Head of caudate nucleus (tissue), 42 donors: ENCODE measurements at places on chromosomes 2 and 18.
A peak's percentile ranks its signal among the peaks of the same experiment; 100 is the strongest.

GRCh38 chr18:73979742-73980141, 167.9 kb downstream of the FBXO15 start:
- DNase-seq: no peak

DNA sequence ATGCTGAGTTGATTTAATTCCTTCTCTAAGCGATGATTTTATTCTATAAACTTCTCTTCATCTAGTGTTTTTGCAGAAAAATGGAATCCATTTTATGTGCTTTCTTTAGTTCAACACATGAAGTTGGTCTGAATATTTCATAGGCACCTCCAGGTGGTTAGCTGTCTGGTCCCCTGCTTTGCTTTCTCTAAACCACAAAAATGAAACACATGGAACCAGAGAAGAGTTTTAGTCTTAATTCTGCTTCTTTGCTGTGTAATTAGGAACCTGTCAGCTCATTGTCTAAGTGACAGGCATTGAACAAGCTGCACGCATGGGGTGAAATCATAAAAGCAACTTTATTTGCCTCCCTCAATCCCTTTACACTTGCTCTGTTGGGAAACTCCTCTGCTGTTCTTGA, 150.4 kb downstream of the PIK3C3 start:
- no peak for DNase-seq

- no peak for DNase-seq
These were observed 50.1 kb downstream of the HS1BP3 start for GRCh38 chr2:20600756-20601325.

DNA sequence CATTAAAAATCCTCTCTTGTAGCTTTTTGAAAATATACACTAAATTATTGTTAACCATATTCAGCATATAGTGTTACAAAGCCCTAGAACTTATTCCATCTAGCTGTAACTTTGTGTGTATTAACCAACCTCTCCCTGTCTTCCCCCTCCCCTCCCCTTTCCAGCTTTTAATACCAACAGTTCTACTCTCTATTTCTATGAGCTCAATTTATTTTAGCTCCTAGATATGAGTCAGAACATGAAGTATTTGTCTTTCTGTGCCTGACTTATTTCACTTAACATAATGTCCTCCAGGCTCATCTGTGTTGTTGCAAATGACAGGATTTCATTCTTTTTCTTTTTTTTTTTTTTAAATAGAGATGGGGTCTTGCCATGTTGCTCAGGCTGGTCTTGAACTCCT, 45.1 kb downstream of the GPD2 start:
- DNase-seq: no peak

- DNase-seq: no peak
These were observed 92.8 kb upstream of the BARD1 start for GRCh38 chr2:214902286-214902685.

DNA sequence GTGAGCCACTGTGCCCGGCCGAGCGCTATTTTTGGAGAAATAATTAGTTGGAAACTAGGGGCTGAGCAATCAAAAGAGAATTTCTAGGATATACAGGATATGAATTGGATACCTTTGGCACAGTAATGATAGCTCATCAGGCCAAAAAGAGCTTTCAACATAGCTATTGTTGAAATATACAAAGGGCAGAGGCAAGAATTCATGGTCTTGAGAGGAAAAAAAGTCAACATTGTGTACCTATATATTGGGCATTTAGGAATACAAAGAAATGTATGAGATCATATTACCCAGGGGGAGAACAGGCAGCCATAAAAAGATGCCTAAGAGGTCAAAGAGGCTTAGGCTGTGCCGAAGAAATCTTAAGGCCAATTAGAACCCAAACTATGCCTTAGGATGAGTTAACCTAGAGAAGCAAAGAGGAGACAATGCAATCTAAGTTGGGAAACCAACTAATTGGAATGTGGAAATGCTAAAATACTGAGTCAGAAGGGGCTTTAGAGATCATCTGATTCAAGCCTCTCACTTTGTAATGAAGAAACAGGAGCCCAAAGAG, 99.0 kb downstream of the RBBP8 start:
- no peak for DNase-seq

DNA sequence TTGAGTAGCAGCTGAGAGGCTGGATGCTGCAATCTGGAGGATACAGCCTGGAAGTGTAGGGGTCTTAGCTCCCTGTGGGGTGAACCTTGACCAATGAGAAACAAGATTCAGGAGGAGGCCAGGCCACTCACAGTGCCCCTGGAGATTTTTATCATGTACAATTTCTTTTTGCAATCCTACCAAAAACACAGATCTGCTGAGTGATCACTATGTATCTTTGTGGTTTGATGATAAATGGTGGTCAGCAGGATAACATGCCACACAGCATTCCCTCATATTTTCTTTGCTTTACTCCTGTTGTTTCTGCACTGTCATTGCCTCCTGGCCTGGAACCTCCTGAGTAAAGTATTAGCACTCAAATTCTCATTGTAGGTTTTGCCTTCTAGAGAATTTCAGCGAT, 357.9 kb downstream of the THSD7B start:
- no peak for DNase-seq

GRCh38 chr18:78242254-78242643, 737.4 kb upstream of the SALL3 start:
- DNase-seq: no peak

GRCh38 chr18:9708057-9708433, at the start of gene RAB31:
RAB31 (plus strand) TSS chr18:9708301; CDS start chr18:9708406, 105 bp downstream.
- DNase-seq: peak; percentile 59

DNA sequence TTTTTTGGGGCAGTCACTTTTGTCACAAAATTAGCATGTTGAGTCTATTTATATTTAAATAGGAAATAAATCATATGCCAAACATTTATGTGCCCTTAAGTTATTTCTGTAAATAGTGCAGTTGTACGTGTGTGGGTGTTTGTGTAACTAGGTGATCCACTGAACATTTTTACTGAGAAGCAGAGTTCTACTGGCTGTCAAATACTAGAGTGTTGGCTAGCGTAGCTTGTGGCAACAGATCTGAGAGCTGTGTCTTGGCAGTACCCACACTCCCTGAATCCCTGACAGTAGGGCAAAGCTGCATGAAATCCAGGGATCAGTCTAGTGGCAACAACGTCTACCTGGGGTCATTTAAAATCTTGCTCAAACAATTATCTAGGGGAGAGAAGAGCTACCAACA, 273.1 kb upstream of the SLC8A1 start:
- no peak for DNase-seq

- no peak for DNase-seq
These were observed 263.2 kb downstream of the CDH7 start for GRCh38 chr18:66013969-66014368.

- DNase-seq: no peak
These were observed 232.2 kb upstream of the HS6ST1 start for GRCh38 chr2:128550801-128551416.

GRCh38 chr2:146147448-146148012, 1627.6 kb upstream of the ZEB2 start:
- DNase-seq: no peak

- no peak for DNase-seq
These were observed 15.8 kb upstream of the PIEZO2 start for GRCh38 chr18:11165138-11165537.

DNA sequence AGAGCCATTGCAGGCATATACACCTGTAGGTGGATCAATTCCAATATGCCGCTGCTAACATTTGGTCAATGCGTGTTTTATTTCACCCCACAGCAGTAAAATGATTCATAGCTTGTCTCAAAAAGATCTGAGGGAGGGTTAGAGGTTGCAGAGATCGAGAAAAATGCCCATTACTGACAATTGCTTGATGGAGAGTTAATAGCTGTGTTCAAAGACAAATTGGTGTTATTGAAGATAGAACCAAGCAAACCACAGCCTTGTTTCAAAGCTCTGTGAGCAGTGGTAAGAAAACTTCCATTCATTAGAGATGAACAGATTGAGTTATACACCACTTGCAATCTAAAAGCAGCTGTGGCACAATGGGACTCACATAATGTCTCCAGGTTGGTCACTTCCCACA, 95.4 kb downstream of the KCNE4 start:
- DNase-seq: no peak

GRCh38 chr2:160697817-160698216, 204.2 kb upstream of the RBMS1 start:
- DNase-seq: no peak

DNA sequence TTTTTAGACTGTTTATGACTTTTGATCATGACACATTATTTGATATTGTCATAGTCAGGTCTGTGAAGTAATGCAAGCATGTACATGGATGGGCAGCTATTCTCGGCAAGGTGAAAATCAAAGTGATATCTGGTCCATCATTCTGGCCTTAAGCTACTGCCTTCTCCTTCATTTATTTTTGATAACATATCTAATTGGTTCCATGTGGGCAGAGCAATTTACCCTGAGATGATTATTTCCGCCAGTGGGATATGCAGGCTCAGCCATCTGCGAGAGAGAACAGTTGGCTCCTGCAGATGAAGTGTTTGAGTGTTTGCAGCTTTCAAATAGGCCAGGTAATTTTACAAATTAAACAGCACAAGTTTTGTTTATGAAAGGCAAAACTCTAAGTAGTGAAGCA, 116.4 kb downstream of the LYPD6 start:
- no peak for DNase-seq

GRCh38 chr2:225889452-225889851, 489.9 kb downstream of the NYAP2 start:
- DNase-seq: peak; percentile 32

- no peak for DNase-seq
These were observed 364.3 kb upstream of the MEX3C start for GRCh38 chr18:51561821-51562220.

- DNase-seq: peak; percentile 49
These were observed 615 bp downstream of the ADNP2 start for GRCh38 chr18:80109676-80110078.

GRCh38 chr2:238924796-238925195, 76.9 kb downstream of the TWIST2 start:
- peak; percentile 43 for DNase-seq

GRCh38 chr2:196407675-196408264, 231.7 kb upstream of the CCDC150 start:
- no peak for DNase-seq

DNA sequence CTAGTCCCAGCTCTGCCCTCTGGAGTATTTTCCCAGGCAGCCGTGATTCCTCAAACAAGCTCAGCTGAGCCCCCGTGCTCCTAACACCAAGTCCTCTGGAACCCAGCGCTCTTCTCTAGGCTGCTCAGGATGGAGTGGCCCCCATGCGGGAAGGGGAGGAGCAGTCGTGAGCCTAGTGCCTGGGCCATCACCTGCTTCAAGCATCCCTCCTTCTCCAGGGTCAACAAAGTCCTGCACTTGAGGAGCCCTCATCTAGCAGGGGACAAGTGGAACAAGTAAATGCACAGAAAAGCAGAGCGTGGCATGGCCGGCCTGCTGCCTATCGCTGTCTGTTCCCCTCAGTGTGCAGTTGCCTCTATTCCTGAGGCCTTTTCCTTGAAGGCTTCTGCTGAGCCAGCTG, 168.6 kb downstream of the INHBB start:
- no peak for DNase-seq

GRCh38 chr2:201904538-201905420, 98.4 kb downstream of the CDK15 start:
- no peak for DNase-seq

DNA sequence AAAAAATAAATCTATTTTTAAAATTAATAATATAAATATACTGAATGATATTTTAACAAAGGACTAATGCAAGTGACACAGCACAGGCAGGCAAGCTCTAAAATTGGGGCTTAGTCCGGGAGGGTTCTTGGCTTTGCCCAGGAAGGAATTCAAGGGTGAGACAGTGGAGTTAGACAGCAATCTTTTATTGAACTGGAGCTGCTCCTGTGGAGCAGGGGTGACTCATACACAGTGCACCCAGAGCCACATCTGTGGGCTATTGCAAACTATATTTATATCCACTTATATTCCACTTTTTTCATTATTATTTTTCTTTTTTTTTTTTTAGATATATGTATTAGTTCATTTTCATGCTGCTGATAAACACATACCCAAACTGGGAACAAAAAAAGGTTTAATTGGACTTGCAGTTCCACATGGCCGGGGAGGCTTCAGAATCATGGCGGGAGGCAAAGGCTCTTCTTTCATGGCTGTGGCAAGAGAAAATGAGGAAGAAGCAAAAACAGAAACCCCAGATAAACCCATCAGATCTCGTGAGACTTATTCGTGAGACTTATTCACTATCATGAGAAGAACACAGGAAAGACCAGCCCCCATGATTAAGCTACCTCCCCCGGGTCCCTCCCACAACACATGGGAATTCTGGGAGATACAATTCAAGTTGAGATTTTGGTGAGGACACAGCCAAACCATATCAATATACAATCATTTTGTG, 437.1 kb downstream of the BCL11A start:
- DNase-seq: no peak

- DNase-seq: no peak
These were observed 10.4 kb upstream of the MSGN1 start for GRCh38 chr2:17805717-17806363.

GRCh38 chr18:23341383-23341782, 111.7 kb upstream of the RIOK3 start:
- no peak for DNase-seq

- DNase-seq: no peak
These were observed 226.6 kb downstream of the OSR1 start for GRCh38 chr2:19131871-19132270.
